Esophagus (tissue), 2 donors: ENCODE measurements at places on chromosomes 3 and 15. TPM values are rescaled to one million over a fixed set of nuclear protein-coding genes. Genes with fewer than 3 reads are reported as not detected.

Gene B3GNT5
- 21.6 TPM for polyA plus RNA-seq

Gene IL5RA
- 0.02 TPM for polyA plus RNA-seq

Gene FSIP1
- polyA plus RNA-seq: 0.21 TPM

Gene LOXL1
- 9.6 TPM for polyA plus RNA-seq

Gene GPR156
- polyA plus RNA-seq: 0.07 TPM

Gene NOP10
- polyA plus RNA-seq: 203 TPM

Gene STX19
- polyA plus RNA-seq: 14.4 TPM

Gene ROPN1
- not detected for polyA plus RNA-seq

Gene LRTM1
- not detected for polyA plus RNA-seq

Gene CADPS
- 0.20 TPM for polyA plus RNA-seq

Gene PLAAT1
- 6.3 TPM for polyA plus RNA-seq

Gene ENTPD3
- polyA plus RNA-seq: 4.2 TPM

Gene STAC
- polyA plus RNA-seq: 0.20 TPM

Gene EIF5A2
- polyA plus RNA-seq: 0.22 TPM

Gene DNASE1L3
- 7.5 TPM for polyA plus RNA-seq

Gene ARHGEF26
- 5.7 TPM for polyA plus RNA-seq

Gene PLSCR5
- not detected for polyA plus RNA-seq

Gene MCTP2
- 2.5 TPM for polyA plus RNA-seq

Gene GP9
- not detected for polyA plus RNA-seq

Gene BTLA
- polyA plus RNA-seq: 0.22 TPM

Gene TGM5
- polyA plus RNA-seq: 12.9 TPM

Gene MOBP
- not detected for polyA plus RNA-seq
